ENCODE measurements at places on chromosomes 7 and 10.

DNA sequence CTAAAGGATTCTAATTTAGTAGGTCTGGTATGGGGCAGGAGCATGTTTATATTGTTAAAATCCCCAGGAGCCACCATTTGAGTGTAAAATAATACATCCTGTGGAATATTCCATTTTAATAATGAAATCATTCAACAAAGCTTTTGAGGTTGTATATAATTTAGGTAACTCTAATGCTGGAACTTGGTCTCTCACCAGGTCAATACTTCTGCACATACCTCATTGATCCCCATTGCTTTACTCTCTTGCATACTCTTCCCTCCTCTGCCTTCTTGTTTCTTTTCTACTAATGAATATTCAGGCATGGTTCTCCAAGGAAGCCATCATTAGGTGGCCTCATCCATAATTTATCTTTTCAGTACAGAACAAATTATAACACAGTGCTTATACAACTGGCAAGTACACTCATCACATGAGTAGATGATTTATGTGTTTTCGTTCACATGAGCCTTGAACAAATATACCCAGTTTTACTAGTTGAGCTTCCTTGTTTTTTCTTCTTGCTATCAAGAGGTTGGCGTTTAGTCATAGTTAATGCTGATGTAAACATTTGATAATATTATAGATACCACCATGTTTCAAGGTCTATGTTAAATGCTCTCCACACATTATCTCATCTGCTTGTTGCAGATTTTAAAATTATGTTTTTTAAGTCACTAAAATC lies 7.2 kb downstream of the PALS2 start:
- no peak for DNase-seq

DNA sequence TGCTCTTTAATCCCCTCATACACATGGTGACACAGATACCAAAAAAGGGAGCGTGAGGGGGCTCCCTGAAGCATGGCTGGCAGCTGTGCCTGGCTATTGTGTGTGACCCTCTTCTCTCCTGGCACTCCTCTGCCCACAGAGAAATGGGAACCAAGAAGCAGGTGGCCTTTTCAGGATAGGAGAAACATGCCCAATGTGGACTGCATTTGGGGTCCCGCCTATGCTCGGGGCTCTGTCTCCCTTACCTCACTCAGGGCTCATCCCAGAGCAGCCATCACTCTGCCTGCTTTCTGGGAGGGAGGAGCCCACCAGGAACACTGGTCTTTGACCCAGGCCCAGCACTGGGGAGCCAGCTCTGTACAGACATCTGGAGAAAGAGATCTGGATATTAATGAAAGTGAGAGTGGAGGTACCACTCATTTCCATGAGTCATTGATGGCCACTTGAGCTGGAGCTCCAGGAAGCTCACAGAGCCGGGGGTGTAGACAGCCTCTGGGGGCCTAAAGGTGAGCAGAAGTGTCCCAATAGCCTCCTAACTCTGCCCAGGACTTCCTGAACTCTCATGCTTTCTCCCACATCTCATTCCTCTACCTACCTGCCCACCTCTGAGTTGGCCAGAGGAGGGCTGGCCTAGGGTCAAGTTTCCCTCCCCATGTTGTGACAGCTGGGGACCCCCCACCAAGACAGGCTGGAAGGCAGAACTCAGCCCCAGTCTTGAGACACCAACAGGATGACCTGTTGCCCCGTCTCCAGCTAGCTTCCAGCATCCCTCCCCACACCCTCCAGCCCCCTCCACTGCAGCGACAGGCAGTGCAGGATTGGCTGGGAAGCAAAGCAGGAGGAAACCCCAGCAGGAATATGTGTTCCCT lies 42.6 kb downstream of the DRGX start:
- no peak for DNase-seq

- DNase-seq, result no peak
Observed at GRCh38 chr7:52689912-52690311, 345.5 kb upstream of the POM121L12 start.

DNA sequence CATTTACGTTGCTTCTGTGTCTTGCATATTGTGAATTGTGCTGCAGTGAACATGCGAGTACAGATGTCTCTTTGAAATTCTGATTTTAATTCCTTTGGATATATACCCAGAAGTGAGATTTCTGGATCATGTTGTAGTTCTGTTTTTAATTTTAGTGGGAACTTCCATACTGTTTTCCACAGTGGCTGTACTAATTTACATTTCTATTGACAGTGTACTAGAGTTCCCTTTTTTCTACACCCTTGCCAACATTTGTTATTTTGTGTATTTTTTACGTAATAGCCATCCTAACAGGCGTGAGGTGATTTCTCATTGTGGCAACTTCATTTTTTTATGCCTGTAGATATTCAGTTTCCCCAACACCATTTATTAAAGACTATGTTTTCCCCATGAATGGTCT lies 144.7 kb upstream of the INHBA start:
- DNase-seq, result no peak

DNA sequence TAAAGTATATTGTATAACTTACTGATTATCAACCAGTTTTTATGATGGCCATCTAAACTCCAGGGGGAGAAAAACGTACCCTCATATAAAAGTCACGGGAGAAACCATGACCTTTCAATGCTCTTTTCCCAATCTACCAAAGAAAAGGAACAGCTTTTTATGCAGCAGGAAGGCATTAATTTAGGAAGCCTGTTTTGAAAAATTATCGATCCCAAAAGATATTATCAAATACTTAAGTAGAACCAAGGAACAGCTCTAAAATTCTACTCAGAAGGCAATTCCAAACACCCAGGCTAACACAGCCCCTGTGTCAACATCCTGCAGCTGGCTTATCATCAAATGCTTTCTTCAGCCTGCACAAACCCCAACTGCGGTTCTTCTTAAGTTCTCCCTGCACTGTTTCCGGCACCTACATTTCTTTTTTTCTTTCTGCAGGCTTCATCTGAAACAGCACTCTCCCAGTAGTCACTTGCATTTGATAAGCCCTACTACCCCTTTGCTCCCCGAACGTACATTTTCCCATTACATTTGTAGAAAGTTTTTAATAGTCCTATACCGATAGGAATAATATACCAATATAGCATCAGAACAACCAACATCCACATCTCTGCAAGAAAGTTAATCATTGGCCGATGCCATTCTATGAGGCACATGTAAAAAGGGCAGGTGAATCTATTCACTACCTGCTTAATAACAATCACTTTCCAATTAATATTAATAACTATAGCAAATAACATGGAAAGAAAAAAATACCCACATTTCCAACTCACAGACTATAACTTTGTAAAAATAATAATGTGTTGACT lies 47.9 kb downstream of the PIP4K2A start:
- DNase-seq, result no peak

DNA sequence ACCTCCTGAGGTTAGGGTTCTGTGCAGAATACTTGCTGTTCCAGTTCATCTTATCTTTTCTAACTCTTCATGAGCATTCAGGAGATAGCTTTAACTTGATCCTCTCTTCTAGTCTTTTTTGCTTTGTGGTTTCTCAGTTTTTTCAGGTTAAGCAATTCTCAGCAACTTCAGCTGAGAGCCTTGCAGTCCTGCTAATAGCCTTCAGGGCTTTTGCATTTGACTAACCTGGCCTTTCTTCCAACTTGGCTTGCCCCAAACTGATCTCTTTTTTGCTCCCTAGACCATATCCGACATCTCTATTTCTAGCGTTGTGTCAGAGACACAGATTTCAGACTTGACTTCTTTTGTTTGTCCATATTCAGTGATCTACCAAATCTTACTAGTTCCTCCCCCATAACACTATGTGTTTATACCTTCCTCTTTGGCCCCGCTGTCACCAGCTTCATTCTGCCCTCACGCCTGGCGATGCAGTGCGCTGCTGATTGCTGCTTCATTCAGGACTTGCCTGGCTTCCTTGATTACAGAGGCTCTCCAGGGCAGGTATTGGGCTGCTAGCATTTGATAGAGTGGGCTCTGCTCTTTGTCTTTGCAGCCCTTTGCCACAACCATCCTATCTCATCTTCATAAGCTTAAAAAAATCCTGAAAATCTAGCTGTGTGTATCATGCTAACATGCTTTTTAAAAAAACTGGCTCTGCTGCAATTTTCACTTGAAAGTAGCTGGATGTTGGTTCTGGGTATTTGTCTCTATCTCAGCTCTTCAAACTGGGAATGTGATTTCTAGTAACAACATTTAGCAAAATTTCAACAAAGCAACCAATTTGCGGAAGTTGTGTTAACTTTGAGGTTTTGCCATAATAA lies 9.6 kb downstream of the CUL1 start:
- DNase-seq, result no peak

DNA sequence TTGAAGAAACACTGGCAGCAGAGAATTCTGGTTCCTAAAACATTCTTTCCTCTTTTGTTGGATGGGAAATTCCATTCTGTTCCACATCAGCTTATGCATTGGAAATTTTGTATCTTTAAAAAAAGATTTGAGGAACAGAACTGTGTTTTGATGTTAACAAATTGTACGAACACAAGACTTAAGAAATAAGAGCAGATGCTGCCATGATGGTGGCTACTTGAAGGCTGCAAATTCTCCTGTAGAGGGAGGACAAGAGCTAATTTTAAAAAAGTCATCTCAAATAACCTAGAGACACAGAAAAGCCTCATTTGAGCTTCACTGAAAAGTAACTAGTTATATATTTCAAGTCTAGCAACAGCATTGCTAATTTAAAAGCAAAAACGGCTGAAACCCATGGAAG lies 29.8 kb downstream of the NDUFB2 start:
- DNase-seq, result no peak

- DNase-seq, result no peak
Observed at GRCh38 chr10:35927990-35928488, 285.9 kb upstream of the FZD8 start.

- no peak for DNase-seq
Observed at GRCh38 chr7:11469028-11469745, 362.8 kb downstream of the THSD7A start.

DNA sequence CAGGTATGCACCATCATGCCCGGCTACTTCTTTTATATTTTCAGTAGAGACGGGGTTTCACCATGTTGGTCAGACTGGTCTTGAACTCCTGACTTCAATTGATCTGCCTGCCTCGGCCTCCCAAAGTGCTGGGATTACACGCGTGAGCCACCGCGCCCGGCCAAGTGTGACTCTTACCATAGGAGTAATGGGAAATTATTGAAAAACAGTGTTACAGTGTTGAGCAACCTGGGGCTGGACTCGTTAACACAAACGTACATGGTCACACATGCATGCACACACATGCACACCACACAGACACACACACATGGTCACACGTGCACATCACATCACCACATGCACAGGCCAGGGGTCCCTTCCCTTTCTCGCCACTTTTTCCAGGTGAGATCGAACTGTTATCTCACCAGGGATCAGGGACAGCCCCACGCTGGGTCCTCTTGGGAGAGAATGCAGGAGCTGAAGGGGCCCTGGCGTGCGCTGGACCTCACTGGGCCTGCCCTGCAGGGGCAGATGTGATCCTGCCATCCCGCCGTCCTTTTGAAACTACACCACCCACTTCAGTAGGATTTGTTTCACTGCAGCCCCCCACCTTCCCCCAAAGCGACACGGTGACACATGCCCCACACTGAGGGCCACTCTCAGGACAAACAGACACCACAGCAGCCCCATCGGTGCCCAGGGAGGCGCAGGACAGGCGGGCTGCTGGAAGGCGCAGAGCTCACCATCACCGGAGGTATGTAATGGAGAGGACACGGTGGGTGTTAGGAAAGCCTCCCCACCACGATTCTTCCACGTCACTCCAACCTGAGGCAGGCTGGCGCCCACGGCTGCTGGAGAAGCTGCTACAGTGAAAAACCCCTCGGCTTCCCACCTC lies 10.2 kb downstream of the RADIL start:
- DNase-seq, result no peak

DNA sequence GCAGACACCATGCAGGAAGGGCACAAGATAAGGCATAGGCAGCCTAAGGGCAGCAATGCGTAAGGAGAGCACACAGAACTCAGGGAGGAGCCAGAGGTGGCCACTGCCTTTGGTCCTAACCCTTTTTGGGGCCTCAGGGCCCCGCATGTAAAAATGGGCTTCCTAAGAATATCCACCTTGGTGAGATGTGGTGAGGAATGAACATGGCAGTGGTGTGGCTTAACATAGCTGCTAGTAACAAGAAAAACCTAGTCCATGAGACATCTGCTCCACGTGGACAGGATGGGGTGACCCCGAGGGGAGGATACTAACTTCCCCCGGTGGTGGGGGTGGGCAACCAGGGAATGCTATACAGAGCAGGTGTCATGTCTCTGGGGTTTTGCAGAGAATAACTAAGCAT lies 18.0 kb downstream of the MAT1A start:
- DNase-seq, result no peak
